ENCODE measurements at places on chromosomes 3 and 15. TPM values are rescaled to one million over a fixed set of nuclear protein-coding genes. Genes with fewer than 3 reads are reported as not detected.

TICRR gene
- 0.34 TPM for total RNA-seq

MYZAP gene
- total RNA-seq: 0.35 TPM

MYO5C gene
- total RNA-seq: 0.34 TPM

GRAMD2A gene
- total RNA-seq: 0.12 TPM

DAZL gene
- total RNA-seq: not detected

TTC14 gene
- total RNA-seq: 34.2 TPM

TTLL13 gene
- 0.23 TPM for total RNA-seq

FBXO40 gene
- total RNA-seq: not detected

FES gene
- total RNA-seq: 26.6 TPM

SNURF gene
- 1.5 TPM for total RNA-seq

TMOD2 gene
- 10.5 TPM for total RNA-seq

ATXN7 gene
- total RNA-seq: 8.9 TPM

IGSF11 gene
- not detected for total RNA-seq

CORO2B gene
- total RNA-seq: 11.6 TPM

C3orf85 gene
- total RNA-seq: not detected
